ENCODE measurements at places on chromosomes 5 and 9.

- DNase-seq, result no peak
These were observed 2.5 kb upstream of the ZNF367 start for GRCh38 chr9:96420468-96421219.

DNA sequence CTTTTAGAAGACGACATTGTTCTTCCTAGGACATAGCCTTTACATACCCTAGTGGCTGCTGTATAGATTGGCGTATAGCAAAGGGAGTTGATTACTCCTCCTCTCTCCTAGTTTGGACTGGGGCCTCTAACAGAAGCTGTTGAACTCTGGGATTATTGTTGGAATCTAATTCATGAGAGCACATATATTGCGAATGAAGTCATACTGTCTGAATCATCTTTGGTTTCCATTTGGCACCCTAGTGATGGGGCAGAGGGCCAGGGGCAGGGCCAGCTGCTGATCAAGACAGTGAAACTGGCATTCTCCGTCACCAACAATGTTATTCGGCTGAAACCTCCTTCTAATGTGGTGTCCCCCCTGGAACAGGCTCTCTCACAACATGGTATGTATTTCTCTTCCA, 40.3 kb downstream of the NUP188 start:
- no peak for DNase-seq

DNA sequence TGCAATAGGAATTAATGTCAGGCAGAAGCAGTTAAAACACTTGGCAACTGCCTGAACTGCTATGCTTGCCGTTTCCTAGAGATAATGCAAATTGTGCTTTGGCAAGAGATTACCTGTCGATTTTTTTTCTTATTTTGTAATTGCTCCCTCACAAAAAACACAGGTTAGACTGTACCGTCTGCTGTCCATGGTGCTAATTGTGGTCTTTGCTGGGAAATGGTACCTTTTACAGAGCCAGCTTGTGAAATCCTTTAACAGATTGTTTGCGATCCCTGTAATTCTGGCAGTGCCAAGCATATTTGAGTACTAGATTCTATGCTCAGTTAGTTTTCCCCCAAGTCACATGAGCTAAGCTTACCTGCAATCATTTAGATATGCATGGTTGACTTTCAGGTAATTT, 2125.8 kb upstream of the WWC1 start:
- no peak for DNase-seq

DNA sequence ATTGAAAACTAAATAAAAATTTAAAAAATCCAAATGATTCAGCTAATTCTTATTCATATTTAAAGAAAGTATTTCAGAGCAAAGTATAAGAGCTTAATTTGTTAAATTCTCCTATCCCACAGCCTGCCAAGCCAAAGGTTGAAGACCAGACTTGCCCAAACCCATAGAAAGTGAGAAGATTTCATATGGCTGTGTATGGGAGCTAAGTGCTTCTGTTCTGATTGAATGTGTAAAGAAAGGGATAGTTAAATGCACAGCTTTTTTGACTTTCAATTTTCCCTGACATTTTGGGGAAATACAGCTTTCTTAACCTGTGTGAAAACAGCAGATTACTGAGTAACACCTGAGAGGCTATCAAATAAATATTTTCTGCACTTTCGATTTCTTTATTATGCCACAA, 125.0 kb upstream of the MTAP start:
- no peak for DNase-seq

- no peak for DNase-seq
These were observed 69.1 kb downstream of the ADAMTS2 start for GRCh38 chr5:179275941-179276837.

DNA sequence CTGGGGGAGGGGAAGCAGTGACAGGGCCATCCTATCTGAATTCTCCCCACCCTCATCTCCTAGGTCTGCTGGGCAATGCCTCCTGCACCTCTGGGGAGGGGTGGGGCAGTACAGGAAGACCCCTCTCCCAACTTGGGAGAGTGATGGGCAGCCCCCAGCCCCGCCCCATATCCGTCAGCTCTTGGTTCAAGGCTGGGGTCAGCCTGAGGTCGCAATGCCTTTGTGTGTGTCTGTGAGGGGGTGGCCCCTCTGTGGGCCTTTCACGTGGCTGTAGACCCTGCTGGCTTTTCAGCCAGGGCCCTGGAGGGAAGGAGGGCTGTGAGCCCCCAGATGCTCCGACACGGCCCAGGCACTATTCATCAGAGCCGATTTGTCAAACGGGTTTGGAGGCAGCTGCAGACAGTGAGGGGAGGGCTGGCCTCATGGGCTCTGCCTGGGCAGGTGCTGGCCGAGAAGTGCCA, 49.5 kb upstream of the RNU6ATAC start:
- no peak for DNase-seq

- DNase-seq, result no peak
These were observed 36.8 kb downstream of the DENND1A start for GRCh38 chr9:123893115-123893514.

DNA sequence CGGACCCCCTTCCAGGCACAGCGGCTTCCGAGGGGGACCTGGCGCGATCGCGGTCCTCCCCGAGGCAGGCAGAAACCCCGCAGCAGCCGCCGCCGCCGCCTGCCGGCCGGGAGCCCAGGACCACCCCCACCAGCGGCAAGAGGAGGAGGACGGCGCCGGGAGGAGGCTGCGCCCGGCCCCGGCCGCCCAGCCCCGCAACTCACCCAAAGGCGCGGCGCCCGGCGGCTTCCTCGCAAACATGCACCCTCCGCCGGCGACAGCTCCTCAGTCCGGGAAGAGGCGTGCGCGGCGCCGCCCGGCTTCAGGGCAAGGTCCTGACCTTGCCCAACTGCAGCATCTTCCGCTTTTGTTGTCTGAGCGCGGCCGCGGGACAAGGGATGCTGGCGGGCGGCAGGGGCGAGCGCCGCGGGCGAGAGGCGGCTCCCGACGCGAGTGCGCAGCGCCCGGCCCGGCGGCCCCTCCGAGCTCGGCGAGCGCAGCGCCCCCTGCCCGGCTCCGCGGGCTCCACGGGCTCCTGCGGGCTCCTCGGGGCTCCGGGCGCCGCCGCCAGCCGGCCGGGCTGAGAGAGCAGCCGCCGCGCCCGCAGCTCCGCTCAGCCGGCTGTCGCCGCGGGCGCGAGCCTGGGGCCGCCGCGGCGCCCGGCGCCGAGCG, 507 bp downstream of the CTNND2 start:
- no peak for DNase-seq

- no peak for DNase-seq
These were observed 19.5 kb downstream of the TRIM32 start for GRCh38 chr9:116706310-116707290.

- no peak for DNase-seq
These were observed 80.5 kb upstream of the GLIS3 start for GRCh38 chr9:4380406-4380805.

DNA sequence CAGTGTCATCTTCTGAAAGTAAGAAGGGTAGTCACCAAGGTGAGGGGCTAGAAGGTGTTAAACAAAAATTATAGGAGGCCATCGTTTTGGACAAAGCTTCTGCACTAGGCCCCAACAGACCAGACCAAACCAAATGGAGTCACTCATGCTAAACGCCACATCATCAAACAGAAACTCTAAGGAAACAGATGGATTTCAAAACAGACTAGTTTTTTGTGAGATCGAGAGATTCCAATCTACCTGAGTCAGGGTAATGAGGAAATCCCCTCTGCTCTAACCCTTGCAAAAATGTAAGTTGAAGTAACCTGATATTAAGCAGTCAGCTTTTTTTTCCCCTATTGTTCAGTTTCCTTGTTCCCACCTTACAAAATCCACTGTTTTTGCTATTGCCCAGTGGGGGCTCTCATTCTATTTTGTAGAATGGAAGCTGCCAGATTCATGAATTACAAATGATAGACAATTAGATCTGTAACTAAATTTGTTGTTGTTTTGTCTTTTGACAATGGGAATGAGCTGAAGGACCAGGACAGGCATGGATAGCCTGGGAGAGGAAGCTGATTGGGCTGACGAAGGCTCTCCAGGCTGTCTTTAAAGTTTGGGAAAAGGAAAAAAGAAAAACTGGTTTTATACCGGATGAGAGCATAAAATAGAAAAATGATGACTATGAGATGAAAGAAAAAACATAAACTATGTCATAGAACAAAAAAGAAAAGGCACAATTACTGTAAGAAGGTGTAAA, 94.7 kb upstream of the ADAMTSL1 start:
- DNase-seq, result no peak

- no peak for DNase-seq
These were observed 166.1 kb downstream of the CACNA1B start for GRCh38 chr9:138043411-138044345.

- no peak for DNase-seq
These were observed 218.3 kb downstream of the MEF2C start for GRCh38 chr5:88664645-88665044.

- no peak for DNase-seq
These were observed 34.9 kb downstream of the BICD2 start for GRCh38 chr9:92729735-92730155.

DNA sequence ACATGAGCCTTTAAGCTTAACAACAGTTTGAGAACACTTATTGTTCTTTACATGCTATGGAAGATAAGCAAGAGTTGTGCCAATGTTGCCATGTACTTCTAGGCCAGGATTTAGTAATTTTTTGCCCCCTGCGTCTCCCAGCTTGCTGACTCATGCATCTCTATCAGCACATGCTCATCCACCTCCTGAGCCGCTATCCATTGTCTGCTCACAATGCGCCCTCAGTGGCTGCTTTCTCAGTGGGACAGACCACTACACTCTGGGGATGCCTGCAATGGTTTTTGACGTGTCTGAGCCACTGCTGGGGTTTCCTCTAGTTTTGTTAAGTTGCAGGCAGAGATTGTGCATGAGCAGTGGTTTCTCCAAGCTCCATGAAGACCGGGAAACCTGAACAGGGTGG, 50.9 kb upstream of the PHF2 start:
- no peak for DNase-seq

DNA sequence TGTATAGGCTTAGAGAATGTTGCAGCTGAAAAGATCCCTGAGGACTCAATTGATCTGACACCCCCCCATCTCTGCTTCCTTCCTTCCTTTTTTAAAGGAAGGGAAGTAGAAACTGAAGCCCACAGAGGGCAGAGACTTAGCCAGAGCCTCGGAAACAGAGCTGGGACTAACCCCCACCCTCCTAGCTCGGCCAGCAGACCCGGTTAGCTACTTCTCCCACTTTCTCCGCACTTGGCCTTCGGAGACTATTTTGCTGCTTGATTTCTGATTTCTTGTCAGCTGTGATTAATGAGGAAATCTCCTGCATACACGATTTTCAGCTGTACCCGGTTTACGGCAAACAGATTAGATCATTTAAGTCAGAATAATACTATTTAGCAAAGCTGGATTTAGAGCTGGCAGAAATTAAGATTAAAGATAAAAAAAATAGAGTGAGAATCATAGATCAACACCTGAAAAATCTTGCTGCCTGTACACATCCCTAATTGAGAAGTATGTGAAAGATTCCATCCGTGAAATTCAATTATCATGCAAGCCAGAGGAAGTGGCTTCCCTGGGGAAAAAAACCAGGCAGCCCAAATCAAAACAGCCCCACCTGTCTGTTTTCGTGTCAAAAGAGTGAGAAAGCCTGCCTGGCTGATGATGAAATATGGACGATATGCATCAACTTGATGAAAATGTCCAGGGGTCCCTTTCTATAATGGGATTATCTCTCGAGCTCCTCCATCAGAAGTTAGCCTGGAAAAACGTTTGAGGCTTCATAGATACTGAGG, 159.5 kb upstream of the SHB start:
- no peak for DNase-seq

- DNase-seq, result no peak
These were observed 347.5 kb downstream of the SEMA5A start for GRCh38 chr5:9198394-9198793.

DNA sequence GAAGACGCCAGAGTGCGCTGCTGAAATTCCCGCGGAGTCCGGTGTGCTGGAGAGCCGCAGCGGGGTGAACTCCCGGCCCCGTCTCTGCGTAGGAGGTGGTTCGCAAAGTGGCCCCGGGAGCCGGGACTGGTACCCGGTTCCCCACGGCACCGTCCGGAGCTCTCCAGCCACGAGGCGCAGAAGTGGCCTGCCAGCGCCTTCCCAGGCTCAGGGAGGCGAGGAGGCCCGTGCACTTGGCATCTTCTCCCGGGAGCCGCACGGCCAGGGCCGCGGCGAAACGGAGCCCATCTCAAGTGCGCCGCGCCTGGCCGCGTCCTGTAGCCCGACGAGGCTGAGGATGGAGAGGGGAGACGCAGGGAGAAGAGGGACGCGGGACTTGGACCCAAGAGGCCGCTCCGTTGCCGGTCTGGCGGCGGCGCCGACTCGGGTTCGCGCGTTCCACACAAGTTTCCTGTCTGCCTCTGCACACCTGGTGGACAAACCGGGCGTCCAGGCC, 1.1 kb upstream of the IRX1 start:
- DNase-seq, result no peak

DNA sequence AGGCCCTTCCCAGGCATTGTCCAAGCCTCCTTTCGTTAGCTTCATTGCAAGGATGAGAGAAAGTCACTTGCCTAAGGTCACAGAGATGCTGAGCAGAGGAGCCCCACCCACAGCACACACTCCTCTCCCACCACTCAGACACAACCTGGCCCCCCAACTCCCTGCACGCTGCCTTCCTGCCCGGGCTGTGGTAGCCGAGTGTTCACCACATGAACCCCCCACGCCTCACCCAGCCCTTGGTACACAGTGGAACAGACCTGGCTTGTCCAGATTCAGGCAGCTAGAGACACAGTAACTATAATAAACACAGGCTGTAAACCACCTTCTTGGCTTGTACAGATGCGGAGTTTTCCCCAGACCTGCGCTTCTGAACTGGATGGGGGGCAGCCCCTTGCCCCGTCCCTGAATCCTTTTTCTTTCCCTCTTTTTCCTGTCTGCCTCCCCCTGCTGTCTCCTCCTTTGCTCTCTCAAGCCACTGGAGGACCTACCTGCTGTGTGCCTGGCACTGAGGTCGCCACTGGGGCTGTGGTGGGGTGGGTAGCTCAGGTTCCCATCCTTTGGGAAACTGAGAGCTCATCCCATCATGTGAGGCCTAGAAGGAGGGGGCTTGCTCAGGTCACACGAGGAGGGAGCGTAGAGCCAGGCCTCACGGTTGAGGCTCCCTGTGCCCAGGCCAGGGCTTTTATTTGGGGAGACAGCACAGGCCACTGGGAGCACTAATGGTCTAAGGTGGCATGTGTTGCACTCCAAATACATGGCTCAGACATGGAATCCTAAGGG, 55.7 kb upstream of the SYNPO start:
- no peak for DNase-seq

DNA sequence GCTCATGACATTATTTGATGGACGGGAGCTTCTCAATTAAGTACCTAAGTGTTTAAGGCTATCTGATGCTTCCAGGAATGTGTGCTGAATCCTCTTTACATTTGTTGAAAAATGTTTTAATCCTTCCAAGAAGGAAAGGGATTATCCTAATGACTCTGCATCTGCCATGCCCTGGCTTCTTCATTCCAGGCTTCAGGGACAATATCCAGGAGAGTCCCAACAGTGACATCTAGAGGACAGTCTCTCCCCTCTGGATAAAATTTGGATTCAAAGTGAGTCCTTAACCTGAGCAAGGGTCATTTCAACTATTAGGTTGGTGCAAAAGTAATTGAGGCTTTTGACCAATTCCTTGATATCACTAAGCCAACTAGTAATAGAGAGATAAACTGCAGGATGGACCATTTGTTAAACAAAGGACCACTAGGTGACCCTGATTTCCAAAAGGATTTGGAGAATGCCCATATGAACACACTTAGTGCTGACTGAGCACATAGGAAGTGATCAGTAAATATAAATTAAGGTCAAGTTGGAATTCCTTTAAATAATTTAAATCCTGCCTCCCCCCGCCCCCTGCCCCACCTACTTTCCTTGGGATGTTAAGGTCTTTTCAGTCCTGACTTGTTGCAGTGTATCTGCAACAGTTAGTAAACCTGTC, 19.1 kb downstream of the TNFSF8 start:
- no peak for DNase-seq

- DNase-seq, result no peak
These were observed 71.3 kb downstream of the TMC1 start for GRCh38 chr9:72592502-72593403.
